ENCODE measurements at places on chromosomes 1 and 21. TPM values are rescaled to one million over a fixed set of nuclear protein-coding genes. Genes with fewer than 3 reads are reported as not detected.

Gene RSPO1
- total RNA-seq, result 0.26 TPM

Gene GPX7
- total RNA-seq, result 30.6 TPM

Gene NBL1
- 180 TPM for total RNA-seq

GRCh38 chr1:82225421-82226185 is 424.9 kb downstream of the ADGRL2 start:
- peak; percentile 84 for DNase-seq
- no peak overlapping the region for H3K27ac ChIP-seq

- no peak overlapping the region for H3K27ac ChIP-seq
- no peaks in the 10 kb centered on the region for H3K36me3 ChIP-seq
- no peak overlapping the region for H3K4me3 ChIP-seq
- H3K27me3 ChIP-seq, result no peaks in the 10 kb centered on the region
- H3K4me1 ChIP-seq, result no peaks in the 10 kb centered on the region
Observed at GRCh38 chr1:175877939-175878737, 134.7 kb upstream of the TNR start.

Gene ATP6V1G3
- not detected for total RNA-seq

Gene TSSK3
- total RNA-seq, result 0.51 TPM

- peaks cover 6% of the 10 kb centered on the region for H3K36me3 ChIP-seq
- peaks cover 3% of the 10 kb centered on the region for H3K4me1 ChIP-seq
- H3K27me3 ChIP-seq, result no peaks in the 10 kb centered on the region
Observed at GRCh38 chr1:25247829-25248754, 838 bp upstream of the RSRP1 start.

GRCh38 chr1:43288785-43289706 is 3.7 kb upstream of the C1orf210 start:
- H3K4me1 ChIP-seq, result no peaks in the 10 kb centered on the region
- H3K27ac ChIP-seq, result no peak overlapping the region
- DNase-seq, result no peak
- H3K27me3 ChIP-seq, result peaks cover 12% of the 10 kb centered on the region
- H3K4me3 ChIP-seq, result no peak overlapping the region

- H3K4me1 ChIP-seq, result no peaks in the 10 kb centered on the region
- no peak overlapping the region for H3K4me3 ChIP-seq
- no peaks in the 10 kb centered on the region for H3K27me3 ChIP-seq
- H3K36me3 ChIP-seq, result no peaks in the 10 kb centered on the region
Observed at GRCh38 chr1:185917646-185918045, 183.5 kb downstream of the HMCN1 start.

Gene APCS
- not detected for total RNA-seq

Measured in fibroblast of lung (primary cell).